Peyer's patch (tissue), 4 donors: ENCODE measurements at places on chromosomes 5 and 9. TPM values are rescaled to one million over a fixed set of nuclear protein-coding genes. Genes with fewer than 3 reads are reported as not detected.
A peak's percentile ranks its signal among the peaks of the same experiment; 100 is the strongest.

Gene DMRTA1
- total RNA-seq = 0.83 TPM

DNA sequence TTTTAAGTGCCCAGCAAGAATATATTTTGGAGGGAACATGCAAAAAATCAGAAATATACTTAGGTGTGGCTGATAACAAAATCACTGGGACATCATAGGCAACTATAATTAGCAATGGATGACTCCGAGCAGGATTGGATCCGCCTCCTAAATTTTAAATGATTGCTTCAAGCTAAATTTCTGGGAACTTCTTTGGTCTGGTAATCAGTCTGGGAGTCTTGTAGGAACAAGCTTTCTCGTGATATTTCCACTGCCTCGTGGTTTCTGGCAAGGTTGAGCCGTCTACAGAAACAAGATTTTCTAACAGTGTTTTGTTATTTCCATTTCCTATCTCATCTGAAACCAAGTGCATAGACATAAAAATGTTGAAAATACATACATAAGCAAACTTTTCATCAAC, 232.6 kb downstream of the BNC2 start:
- DNase-seq = no peak

DNA sequence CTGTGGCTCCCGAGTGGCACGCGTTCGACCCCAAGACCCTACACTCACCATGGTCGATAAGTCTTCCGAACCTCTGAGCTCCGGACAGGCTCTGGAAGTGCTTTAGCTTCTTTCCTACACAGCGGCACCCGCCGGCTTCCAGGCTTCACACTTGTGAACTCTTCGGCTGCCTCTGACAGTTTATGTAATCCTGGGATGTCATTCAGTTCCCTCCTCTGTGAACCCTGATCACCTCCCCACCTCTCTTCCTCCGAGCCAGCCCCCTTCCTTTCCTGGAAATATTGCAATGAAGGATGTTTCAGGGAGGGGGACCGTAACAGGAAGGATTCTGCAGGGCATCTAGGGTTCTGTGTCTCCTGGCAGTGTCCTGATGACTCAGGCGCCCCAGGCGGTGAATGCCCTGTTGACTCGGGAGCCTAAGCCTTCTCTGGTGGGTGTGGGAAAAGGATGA, at the start of gene CD14:
CD14 (minus strand) TSS at position 155 of the 451 bp plus-strand sequence; CDS start at position 51, 104 bp downstream.
- DNase-seq = peak; percentile 77

Gene ZNF366
- total RNA-seq = 0.95 TPM

DNA sequence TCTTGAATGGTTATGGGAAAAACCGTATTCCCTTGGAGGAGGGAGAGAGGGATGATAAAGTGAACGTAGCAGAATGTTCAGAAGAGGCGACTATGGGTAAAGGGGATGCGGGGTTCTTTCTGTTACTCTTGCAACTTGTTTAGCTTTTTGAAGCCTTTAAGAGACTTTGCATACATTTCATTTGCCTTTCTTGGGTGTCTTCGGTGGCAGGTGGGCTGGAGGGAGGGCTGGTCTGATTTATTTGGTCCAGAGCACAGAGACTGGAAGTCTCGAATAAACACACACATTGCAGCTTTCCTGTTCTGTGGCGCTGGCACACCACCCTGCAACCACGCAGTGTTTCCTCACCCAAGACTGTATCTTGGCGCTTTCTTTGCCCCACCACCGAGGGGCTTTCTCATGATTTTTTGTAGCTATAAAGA, 23.2 kb downstream of the TTF1 start:
- DNase-seq = peak; percentile 77

Gene NAA35
- 17.5 TPM for total RNA-seq
